Activated CD4-positive, alpha-beta T cell treated with anti-CD3 and anti-CD28 coated beads, Interleukin-2, amount 50 U/mL, for 24 hours (primary cell): ENCODE measurements at places on chromosomes 1 and 21.

DNA sequence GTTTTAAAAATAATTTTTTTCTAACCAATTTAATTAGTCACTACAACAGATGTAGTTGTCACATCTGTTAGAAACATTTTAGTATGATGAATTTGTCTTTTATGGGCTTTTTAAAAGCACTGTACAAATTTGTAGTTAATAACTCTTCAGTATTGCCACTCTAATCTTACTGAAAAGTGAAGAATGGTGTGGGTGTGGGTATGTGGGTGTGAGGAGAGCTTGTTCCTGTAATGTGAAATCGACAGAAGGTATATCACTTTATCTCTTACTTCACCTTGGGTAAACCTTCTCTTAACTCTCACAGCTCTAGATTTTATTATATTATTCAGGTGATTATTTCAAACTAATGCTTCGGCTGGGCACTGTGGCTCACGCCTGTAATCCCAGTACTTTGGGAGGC is 42.5 kb downstream of the TMEM200B start:
- no peak for DNase-seq

GRCh38 chr1:239947801-239948200 is 143.9 kb upstream of the FMN2 start:
- no peak for DNase-seq

DNA sequence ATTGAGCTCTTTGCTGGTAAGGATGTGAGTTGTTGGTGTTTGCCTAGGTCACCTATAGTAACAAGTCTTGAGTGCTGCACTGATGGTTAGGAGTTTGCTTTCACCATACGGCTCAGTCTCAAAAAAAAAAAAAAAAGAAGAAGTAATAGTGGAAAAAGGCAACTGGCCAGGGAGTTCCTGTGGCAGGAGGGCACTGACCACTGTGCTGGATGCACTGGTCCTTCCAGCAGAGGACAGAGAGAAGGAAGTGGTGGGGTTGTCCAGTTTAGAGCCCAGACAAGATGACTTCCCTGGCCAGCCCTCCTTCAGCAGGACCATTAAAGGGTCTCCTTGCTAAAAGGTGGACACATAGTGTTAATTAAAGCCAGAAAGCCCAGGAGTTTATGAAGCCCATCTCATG is 11.9 kb upstream of the PTCH2 start:
- no peak for DNase-seq

- no peak for DNase-seq
Measured at GRCh38 chr1:116389686-116390085, 16.6 kb downstream of the ATP1A1 start.

DNA sequence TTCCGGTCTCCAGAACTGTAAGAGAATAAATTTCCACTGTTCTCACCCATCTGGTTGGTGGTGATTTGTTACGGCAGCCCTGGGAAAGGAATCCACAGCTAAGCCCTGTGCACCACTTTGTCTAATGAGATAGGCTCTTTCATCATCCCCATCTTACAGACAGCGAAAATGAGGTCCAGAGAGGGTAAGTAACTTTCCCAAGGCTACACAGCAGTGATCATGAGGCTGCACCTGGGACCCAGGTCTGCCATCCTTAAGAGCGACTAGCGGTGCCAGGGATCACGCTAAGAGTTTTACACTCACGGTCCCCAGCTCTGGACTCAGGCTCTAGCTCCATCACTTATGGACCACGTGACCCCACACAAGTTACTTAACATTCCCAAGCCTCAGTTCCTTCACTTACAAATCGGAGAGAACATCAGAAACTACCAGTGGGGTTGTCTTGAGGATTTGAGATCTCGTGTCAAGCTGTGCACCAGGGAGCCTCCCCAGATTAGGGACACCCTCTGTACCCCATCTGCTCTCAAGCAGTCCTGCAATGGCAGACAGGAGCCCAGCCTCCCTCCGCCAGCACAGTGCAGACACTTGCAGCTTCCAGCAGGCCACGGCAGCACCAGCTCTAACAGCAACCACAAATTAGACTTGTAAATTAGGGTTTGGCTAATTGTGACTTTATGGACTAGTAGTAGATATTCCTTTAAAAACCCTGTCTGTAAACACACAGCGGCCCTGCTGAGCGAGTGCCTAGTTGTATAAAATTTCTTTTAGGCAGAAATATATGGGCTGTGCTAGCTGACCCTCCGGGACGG is 87.3 kb downstream of the DISP3 start:
- no peak for DNase-seq

DNA sequence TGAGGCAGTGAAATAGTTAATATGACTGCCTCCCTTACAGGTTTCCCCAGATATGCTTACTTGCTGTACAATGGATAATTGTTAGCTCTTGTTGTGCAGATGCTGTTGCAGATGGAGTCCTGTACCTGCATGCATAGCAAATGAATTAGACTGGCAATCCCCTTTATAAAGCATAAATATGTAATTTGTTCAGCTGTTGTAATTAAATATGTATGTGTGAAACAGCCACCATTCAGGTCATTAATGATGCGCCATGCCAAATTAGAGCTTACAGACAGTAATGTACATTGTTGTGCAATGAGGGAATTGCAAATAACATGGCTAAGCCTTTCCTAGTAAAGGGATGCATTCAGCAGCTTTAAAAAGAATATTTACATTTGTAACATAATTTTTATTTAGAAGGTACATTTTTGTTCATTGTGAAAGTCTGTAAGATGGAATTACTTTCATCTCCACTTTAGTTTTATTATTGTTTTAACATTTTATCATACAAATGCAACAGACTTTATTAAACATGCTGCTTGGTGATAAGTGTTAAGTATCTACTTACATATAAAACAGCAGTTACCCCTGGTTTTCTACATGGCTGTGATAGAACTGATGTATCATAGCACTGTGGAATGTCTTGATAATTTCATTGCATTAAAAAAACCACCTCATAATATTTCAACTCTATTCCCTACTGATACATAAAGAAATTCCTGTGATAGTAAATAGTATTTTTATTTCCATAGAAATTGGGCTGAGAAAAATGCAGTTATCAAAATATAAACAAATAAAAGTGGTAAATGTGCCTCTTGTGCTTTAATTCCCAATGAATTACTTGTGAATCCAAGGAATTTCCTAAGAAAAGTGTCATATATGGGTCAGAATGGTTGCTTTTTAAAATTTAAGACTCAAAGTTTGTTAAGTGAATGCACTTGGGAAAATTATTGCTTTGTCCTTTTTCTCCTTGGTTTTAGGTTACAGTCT is 99.0 kb downstream of the NFIA start:
- DNase-seq, result no peak

- no peak for DNase-seq
Measured at GRCh38 chr1:182368358-182368757, 23.2 kb downstream of the GLUL start.

- no peak for DNase-seq
Measured at GRCh38 chr1:34018285-34018684, 146.7 kb downstream of the CSMD2 start.

- no peak for DNase-seq
Measured at GRCh38 chr1:65998763-65999583, 206.3 kb downstream of the PDE4B start.

GRCh38 chr1:160726498-160727315 is 12.3 kb upstream of the SLAMF7 start:
- peak; percentile 28 for DNase-seq

DNA sequence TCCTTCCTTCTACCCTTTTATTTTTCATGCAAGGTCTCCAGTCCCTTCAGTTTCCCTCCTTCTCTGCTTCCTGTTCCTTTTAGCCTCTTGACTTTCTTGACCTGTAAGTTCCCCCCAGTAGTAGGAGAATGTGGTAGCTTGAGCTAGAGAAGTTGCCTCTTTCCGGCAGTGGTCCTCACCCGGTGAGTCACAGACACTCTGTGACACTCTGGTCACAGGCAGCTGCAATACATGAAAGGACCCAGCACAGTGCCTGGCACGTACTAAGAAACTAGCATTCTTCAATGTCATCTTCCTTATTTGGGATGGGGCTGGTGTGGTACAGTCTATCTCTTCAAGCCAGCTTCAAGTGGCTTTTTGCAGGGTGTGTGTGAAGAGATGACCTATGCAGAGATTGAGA is 16.0 kb downstream of the PFKFB2 start:
- DNase-seq, result no peak

- DNase-seq, result peak; percentile 47
Measured at GRCh38 chr1:16078925-16079656, 5.6 kb upstream of the FAM131C start.

DNA sequence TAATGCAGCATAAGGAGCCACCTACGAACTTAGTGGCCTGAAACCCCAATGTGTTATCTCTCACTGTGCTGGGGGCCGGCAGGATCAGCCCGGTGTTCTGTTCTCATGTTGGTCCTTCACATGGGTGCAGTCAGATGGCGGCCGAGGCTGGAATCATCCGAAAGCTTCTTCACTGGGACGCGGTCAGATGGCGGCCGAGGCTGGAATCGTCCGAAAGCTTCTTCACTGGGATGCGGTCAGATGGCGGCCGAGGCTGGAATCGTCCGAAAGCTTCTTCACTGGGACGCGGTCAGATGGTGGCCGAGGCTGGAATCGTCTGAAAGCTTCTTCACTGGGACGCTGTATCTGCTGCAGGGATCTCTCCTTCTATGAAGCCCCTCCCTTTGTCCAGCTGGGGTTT is 12.6 kb upstream of the PCBP3 start:
- DNase-seq, result no peak

DNA sequence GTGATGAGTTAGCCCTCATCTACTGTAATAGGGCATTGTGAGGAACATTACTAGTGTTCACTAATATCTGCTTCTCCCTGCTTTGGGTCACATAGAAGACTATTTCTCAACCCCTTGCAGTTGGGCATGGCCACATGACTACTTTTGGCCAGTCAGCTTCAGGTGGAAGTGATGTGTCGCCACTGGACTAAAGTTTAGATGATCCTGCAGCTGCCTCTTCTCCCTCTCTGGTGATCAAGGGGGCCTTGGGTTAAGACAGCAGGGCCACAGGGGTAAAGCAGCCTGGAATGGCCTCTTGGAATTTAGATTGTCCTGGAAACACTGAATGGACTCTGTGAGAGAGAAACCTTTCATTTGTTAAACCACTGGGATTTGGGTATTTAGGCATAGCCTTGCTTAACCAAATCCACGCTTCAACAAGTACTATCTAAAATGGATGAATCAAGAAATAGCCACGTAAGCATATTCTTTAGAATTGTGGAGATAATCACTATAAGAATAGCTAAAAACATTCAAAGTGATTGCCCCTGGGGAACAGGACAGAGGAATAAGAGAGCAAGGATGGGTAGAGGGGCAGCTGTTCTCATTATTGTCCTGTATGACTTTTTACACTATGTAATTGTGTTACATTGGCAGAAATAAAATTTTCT is 41.2 kb downstream of the OPRD1 start:
- DNase-seq, result no peak

- DNase-seq, result peak; percentile 46
Measured at GRCh38 chr21:44297525-44298290, 2.1 kb upstream of the PFKL start.

- no peak for DNase-seq
Measured at GRCh38 chr1:178871551-178872320, 859 bp upstream of the ANGPTL1 start.

DNA sequence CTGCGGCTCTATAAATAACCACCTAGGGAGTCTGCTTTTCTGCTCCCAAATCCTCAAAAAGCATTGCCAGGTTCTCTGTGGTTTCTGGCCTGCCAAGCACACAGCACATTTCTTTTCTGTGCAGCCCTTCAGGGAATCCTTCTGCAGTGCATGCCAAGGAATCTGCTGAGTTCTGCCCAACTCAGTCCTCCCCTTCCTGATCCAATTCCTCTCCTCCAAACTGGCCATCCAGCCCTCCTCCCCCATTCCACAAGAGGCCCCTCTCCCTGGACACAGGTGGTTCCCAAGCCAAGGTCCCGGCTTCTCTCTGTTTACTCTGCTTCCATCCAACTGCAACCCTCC is 61.8 kb downstream of the HIVEP3 start:
- DNase-seq, result no peak

DNA sequence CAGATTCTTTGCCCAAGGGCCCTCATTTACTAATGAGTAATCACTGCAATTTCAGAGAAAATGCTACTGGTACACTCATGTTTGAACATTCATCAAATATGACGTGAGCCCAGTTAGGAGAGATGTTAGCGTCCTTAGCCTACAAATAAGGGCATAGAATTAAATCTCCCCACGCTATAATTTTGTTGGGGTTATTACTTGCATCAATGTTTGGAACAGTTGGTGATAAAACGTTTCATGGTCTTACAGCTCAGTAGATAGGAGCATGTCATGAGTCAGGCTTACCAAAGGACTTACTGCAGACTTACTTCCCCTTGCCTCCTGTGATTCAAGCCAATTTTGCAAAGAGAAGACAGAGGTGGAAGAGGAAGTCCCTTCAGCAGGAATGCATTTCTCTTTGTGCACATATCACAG is 304.0 kb downstream of the KIF26B start:
- DNase-seq, result no peak

DNA sequence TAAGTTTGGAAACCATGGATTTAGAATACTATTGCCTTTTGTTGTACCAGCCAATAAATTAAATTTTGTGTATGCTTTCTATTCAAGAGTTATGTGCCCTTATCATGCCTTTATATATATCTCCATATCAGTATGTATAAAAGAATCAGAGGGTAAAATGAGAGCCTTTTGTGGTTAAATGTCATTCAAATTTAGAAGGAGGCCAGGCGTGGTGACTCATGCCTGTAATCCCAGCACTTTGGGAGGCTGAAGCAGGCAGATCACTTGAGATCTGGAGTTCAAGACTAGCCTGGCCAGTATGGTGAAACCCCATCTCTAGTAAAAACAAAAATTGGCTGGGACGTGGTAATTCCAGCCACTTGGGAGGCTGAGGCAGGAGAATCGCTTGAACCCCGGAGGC is 88.9 kb downstream of the XPR1 start:
- DNase-seq, result no peak

DNA sequence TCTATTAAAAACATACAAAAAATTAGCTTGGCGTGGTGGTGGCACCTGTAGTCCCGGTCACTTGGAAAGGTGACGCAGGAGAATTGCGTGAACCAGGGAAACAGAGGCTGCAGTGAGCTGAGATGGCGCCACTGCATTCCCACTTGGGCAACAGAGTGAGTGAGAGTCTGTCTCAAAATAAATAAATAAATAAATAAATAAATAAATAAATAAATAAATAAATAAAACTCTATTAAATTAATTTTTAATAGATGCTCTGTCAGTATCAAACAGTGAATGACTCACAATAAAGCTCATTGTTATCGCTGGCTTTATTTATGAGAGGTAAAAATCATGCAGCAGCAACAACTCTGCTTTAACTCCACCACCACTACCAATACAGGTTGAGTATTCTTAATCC is 72.8 kb downstream of the ABL2 start:
- DNase-seq, result no peak

- no peak for DNase-seq
Measured at GRCh38 chr1:219910716-219911115, 17.6 kb downstream of the SLC30A10 start.
